GM19239 (cell line): ENCODE measurements at places on chromosomes 5 and 9.

- no peak for DNase-seq
Observed at GRCh38 chr5:179227229-179227579, 118.1 kb downstream of the ADAMTS2 start.

GRCh38 chr9:126617823-126618165 lies 4.1 kb downstream of the LMX1B start:
- DNase-seq, result no peak

- DNase-seq, result no peak
Observed at GRCh38 chr5:130436430-130436829, 532.2 kb downstream of the CHSY3 start.

DNA sequence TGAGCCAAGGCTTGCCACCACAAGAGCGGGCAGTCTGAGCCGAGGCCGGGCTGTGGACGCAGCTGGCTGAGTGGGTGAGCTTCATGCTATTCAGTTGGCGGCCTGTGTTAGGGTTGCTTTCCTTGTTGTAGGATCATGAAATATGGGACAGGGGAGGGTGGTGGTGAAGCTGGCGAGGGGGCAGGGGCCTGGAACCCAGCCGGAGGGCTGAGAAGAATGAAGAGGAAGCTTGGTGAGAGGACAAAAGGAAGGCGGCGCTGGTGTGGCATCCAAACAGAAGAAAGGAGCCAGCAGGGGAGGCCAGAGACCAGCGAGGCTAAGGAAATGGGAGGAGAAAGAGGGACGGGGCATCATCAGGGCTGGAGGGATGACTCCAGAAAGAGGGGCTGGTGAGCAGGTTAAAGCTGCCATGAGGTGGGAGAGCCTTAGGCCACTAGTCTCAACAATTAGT lies 18.3 kb downstream of the RALGPS1 start:
- no peak for DNase-seq

- DNase-seq, result no peak
Observed at GRCh38 chr5:128462330-128462729, 75.7 kb downstream of the FBN2 start.

- DNase-seq, result no peak
Observed at GRCh38 chr5:73419117-73419464, 29.5 kb downstream of the FOXD1 start.

DNA sequence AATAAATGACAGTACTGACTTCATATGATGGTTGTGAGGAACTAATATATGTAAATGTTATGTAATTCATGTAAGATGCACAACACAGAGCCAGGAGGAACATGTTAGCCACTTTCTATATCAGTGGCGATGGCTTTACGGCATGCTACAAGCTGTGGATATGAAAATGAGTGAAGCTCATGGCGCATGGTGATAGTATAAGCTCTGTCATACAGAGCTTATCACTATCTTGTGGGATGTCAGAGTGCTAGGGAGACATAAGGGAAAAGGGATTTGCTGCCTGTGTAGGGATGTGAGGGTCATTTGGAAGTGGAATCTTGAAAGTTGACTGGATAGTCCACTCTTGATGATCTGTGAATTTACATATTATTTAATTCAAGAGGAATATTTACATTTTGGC lies 13.6 kb downstream of the CPEB4 start:
- DNase-seq, result no peak

GRCh38 chr5:124741711-124742496 lies 4.5 kb downstream of the ZNF608 start:
- DNase-seq, result no peak

- no peak for DNase-seq
Observed at GRCh38 chr5:5195128-5195918, 55.2 kb downstream of the ADAMTS16 start.

GRCh38 chr5:22111320-22111719 lies 741.8 kb downstream of the CDH12 start:
- no peak for DNase-seq

- no peak for DNase-seq
Observed at GRCh38 chr5:77563475-77563874, 71.4 kb upstream of the WDR41 start.

- no peak for DNase-seq
Observed at GRCh38 chr5:82982846-82983245, 94.3 kb downstream of the TMEM167A start.

- no peak for DNase-seq
Observed at GRCh38 chr5:96714450-96714849, 52.3 kb downstream of the CAST start.

DNA sequence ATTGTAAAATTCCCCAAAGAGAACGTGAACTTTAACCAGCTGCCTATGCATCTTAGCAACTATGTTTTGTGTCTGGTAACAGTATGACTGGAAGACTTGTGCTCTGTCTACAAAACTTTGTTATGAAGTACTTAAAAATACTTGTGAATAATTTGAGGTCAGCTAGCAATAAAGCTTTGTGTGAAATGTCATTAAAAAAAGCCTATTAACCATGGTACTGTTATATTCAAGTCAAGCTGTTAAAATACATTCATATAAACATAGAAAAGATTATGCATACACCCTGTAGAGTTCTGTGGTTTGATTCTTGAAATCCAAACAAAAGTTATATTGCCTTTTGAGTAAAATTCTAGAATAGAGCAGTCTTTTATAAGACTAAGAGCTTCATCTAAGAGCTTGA lies 60.1 kb downstream of the VCAN start:
- no peak for DNase-seq

- DNase-seq, result no peak
Observed at GRCh38 chr5:135176991-135177390, 143.0 kb upstream of the PITX1 start.
